Natural killer cell treated with Interleukin-12 subunit alpha and Interleukin-12 subunit beta and Interleukin-15 and Interleukin-18, amount 100 ng/mL, for 72 hours (primary cell): ENCODE measurements at places on chromosomes 12 and 14. TPM values are rescaled to one million over a fixed set of nuclear protein-coding genes. Genes with fewer than 3 reads are reported as not detected.
A peak's percentile ranks its signal among the peaks of the same experiment; 100 is the strongest.

GRCh38 chr12:3491938-3492792 lies 1.2 kb downstream of the PRMT8 start:
- no peak for DNase-seq

GRCh38 chr14:102532204-102532658 lies 22.7 kb upstream of the ANKRD9 start:
- DNase-seq: no peak

DNA sequence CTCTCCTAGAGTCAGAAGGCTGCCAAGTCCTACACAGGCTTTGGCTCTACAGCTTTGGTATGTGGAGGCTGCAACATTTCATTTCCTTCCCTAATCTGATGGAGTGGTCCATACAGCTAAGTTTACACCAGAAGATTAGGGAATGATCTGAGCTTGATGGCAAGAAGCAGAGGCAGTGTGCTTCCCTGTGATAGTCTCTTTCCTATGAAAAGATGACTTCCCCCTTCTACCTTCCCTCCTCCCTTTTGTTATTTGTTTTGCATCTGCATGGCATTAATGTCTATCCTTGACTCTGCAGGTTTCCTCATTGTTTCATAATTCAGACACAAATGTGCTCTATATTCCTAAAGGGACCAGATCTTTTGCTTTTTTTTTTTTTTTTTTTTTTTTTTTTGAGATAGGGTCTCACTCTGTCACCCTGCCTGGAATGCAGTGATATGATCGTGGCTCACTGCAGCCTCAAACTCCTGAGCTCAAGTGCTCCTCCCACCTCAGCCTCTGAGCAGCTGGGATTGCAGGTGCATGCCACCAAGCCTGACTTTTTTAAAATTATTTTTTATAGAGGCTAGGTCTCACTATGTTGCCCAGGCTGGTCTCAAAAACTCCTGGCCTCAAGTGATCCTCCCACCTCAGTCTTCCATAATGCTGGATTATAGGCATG lies 76.3 kb downstream of the GRIP1 start:
- DNase-seq: no peak

The PLEKHG7 gene
- not detected for total RNA-seq

GRCh38 chr12:71456990-71457389 lies 17.4 kb downstream of the LGR5 start:
- no peak for DNase-seq

The RAB2B gene
- total RNA-seq: 25.9 TPM

GRCh38 chr14:59484639-59485175 lies 390 bp downstream of the JKAMP start:
- DNase-seq: no peak

The TC2N gene
- 6.9 TPM for total RNA-seq

- peak; percentile 60 for DNase-seq
Measured at GRCh38 chr12:4141348-4142270, 132.0 kb upstream of the CCND2 start.

GRCh38 chr14:33709711-33710110 lies 241.2 kb downstream of the EGLN3 start:
- DNase-seq: no peak

DNA sequence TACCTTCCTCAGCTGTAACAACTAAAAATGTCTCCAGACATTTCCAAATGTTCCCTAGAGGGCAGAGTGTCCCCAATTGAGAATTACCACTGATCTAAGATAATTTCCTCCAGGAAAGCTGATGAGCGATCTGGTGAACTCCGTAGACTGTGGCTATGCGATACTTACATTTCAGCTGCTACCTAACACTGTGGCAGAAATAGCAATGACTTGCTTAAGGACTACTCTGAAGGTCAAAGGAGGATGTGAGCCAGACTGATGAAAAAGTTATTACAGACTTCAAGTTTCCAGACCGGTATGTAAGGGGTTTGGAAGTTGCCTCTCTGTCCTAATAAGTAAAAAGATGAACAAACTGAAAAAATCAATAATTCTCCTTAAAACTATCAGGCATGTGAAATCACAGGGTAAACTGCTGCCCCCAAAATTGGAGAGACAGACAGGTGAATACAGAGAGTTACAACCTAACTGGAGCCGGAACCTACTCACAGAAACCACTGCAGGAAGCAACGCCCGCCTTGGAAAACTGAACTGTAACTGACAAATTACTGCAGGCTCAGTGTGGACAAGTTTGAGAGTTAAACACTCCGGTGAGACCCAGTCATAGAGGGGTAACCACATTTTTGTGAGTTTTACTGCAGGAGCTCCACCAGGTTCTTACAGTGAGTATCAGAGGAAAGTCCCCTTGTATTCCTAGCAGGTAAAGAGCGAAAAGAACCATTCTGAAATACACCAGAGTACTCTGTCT lies 60.0 kb upstream of the PARP11 start:
- no peak for DNase-seq

DNA sequence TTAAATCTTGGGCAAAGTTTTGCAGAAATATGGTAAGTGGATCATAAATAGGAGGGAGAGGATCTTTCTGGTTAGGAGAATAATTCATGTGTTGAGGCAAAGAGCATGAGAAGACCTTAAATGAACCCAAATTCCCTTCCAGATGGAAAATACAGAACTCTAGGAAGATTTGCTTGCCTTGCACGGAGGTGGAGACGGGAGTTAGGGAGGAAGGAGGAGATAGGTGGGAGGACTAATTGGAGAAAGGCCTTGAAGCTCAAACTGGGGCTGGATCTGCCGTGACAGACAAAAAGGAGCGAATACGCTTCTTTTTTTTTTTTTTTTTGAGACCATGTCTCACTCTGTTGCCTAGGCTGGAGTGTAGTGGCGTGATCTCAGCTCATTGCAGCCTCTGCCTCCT lies 5.9 kb downstream of the GPRC5A start:
- no peak for DNase-seq

The PPP4R4 gene
- total RNA-seq: not detected

- no peak for DNase-seq
Measured at GRCh38 chr14:83085725-83086124, 1552.1 kb upstream of the SEL1L start.

- no peak for DNase-seq
Measured at GRCh38 chr12:19474147-19474546, 34.9 kb downstream of the AEBP2 start.

The OR8S1 gene
- not detected for total RNA-seq

GRCh38 chr14:104436741-104437701 lies 142.5 kb upstream of the C14orf180 start:
- DNase-seq: no peak

GRCh38 chr12:106139422-106140171 lies 843 bp upstream of the NUAK1 start:
- DNase-seq: no peak

The CELA1 gene
- not detected for total RNA-seq

The ERBB3 gene
- not detected for total RNA-seq

The MYH6 gene
- total RNA-seq: 0.28 TPM

DNA sequence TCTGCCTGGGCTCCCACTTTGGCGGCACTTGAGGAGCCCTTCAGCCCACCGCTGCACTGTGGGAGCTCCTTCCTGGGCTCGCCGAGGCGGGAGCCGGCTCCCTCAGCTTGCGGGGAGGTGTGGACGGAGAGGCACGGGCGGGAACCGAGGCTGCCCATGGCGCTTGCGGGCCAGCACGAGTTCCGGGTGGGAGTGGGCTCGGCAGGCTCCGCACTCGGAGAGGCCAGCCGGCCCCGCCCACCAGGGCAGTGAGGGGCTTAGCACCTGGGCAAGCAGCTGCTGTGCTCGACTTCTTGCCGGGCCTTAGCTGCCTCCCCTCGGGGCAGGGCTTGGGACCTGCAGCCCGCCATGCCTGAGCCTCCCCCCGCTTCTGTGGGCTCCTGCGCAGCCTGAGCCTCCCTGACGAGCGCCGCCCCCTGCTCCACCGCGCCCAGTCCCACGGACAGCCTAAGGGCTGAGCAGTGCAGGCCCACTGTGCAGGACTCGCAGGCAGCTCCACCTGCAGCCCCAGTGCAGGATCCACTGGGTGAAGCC lies 44.6 kb downstream of the R3HDM2 start:
- DNase-seq: no peak

DNA sequence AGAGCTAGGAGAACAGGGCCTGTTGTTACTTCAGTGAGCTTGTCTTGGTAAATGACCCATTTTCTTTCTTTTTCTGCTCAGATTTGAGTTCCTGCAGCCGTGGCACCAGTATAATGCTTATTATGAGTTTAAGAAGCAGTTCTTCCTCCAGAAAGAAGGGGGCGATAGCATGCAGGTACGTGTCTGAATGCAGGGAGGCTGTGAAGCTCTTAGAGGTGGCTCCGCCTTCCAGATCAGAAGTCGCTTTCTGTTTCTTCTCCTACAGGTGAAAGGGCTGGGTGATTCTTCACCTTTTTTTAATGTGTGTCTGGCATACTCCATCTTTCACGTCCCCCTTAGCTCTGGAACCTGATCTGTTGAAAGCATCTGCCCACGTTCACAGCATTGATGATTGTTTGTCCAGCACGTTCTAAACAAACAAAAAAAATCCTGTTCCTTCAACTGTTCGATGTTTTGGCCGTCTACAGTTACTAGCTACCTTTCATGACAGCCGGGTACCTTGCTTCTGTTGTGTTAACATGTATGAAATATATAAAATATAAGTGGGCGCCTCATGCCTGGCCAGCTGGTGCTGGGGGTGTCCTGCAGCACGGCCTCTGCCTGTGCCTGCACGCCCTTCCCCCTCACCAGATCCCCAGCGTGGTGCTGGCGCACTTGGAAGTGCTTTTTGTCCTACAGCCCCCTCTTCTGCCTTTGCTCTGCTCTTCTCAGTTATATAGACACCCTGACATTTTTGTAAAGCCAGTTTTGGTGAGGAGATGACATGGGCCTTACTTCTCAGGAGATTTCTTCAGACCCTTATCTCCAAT lies 44.6 kb downstream of the SFSWAP start:
- DNase-seq: no peak

GRCh38 chr12:111035578-111036301 lies 115.4 kb upstream of the MYL2 start:
- no peak for DNase-seq

GRCh38 chr12:12689647-12690300 lies 6.2 kb downstream of the GPR19 start:
- no peak for DNase-seq
